ENCODE measurements at places on chromosomes 11 and 22.

GRCh38 chr11:62702246-62702645 lies 5.0 kb downstream of the BSCL2 start:
- DNase-seq = no peak

DNA sequence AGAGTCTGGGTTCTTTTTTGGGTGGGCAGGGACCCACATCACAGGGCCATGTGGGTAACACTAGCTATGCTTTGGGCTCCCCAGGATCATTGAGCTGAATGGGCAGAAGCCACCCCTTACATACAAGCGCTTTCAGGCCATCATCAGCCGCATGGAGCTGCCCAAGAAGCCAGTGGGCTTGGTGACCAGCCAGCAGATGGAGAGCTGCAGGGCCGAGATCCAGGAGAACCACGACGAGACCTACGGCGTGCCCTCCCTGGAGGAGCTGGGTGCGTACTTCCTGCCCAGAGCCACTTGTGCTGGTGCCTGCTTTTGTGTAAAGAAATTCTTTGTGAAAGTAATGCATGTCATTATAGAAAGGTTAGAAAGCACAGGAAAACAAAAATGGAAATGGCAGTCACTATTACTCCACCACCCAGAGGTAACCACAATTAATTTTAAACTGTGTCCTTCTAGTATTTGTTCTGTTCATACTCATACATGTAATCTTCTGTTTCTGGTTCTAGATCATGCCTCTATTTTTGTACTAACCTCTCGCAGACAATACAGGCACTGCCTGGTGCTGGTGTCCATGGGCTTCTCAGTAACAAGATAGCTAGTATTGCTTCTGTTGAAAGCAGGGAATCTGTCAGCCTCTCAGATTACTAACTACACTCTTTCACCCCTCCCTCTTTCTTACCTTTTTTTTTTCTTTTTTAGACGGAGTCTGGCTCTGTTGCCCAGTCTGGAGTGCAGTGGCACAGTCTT lies 13.7 kb downstream of the CRY2 start:
- DNase-seq = no peak

DNA sequence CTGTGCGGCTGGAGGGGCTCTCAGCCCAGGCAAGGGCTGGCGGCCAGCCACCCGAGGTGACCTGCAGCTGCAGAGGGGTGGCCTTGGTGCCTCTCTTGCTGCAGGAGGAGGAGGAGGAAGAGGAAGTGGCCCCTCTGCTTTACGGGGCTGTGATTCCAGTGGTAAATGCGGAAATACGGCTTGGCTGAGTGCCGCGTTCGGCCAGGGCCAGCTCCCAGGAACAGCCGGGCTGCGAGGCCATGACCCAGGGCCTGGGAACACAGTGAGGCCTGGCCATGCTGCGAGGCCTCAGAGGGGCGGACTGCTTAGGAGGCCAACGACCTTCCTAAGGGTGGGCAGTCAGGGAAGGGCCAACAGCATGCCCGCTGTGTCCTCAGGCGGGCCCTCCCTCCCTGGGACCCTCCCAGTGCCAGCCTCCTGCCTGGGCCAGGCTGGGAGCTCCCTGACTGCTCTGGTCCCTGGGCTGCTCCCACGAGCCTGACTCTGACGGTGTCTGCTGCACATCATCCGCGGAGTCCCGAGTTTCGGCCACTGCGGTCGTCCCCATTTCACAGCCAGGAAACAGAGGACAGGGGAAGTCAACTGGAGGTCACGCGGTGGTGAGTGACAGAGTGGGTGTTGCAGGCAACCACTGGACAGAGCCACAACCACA lies 20.8 kb upstream of the PPARA start:
- DNase-seq = no peak

GRCh38 chr22:20810645-20811044 lies 36.7 kb downstream of the SERPIND1 start:
- no peak for DNase-seq

DNA sequence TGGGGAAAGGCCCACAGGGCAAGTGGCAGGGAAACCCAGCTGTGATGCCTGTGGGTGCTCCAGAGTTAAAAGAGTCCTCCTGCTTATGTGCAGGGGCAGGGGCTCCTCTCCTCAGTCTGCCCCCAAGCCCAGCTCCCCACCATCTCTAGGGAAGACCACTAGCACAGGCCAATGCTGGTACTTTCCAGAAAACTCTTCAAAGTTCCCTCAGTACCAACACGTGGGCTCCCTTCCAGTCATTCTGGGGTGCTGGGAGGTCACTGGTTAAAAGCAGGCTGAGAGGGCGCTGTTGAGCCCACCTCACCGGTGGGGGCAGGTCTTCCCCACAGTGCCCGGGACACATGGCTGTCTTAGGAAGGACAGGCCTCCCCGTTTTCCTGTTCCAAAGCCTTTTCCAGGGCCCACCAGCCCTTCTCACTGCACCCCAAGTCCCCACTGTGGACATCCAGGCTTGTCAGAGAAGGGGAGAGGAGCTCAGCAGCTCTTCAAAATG lies 154.6 kb downstream of the TRIM29 start:
- DNase-seq = no peak

GRCh38 chr22:33440756-33441155 lies 382.6 kb upstream of the SYN3 start:
- no peak for DNase-seq

DNA sequence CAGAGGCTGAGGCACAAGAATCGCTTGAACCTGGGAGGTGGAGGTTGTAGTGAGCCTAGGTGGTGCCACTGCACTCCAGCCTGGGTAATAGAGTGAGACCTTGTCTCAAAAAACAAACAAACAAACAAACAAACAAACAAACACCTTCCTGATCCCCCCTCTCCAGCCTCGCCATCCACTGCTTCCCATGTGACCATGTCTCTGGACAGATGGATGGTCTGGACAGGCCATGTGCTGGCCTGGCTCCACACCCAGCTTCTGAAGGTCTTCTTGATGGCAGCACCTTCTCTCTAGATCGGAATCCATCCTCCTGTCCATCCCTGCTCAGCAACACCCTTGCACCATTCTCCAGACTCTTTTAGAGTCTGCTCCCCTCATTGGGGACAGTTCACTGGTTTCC lies 10.7 kb upstream of the PEX26 start:
- DNase-seq = no peak

GRCh38 chr22:33781411-33781810 lies 138.9 kb downstream of the LARGE1 start:
- DNase-seq = no peak

Data from NCI-H1930 (cell line).